ENCODE measurements at places on chromosomes 3 and 15.
A peak's percentile ranks its signal among the peaks of the same experiment; 100 is the strongest.

- DNase-seq = peak; percentile 10
Observed at GRCh38 chr15:95018888-95019545, 787.7 kb downstream of the MCTP2 start.

- no peak for DNase-seq
Observed at GRCh38 chr3:116872688-116873087, 163.1 kb downstream of the TUSC7 start.

DNA sequence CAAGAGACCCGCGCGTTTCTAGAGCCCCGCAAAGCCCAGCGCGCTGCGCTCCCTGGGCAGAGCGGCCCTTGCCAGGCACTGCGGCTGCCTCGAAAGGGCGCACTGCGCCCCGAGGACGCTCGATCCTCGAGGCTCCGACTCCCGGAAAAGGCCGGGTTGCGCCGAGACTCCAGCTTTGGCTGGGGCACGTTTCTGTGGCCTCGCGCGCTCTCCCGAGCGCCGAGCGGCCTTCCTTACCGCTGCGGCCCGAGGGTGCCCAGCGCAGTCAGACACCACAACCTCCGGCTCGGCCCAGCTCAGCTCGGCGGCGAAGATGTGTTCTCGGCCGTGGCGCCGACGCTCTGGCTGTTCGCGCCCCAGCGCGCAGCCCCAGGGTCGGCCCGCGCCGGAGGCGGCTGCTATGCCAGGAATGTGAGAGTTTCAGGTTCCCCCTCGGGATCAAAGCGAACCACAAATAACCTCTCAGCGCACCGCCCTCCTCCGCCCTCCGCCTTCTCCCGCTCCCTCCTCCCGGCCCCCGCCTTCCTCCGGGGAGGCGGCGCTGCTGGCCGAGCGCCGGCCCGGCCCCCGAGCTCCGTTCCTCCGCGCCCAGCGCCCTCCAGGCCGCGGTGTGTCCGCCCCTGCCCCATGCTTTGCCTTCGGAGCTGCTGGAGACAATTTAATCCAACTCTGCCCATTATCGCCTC lies at the start of gene AMOTL2:
TSS of gene AMOTL2 (minus strand) at position 343 of the 686 bp plus-strand sequence. CDS start 3,014 bp downstream, outside the sequence.
- no peak for DNase-seq

- DNase-seq = no peak
Observed at GRCh38 chr3:176079785-176080184, 1117.5 kb downstream of the TBL1XR1 start.

DNA sequence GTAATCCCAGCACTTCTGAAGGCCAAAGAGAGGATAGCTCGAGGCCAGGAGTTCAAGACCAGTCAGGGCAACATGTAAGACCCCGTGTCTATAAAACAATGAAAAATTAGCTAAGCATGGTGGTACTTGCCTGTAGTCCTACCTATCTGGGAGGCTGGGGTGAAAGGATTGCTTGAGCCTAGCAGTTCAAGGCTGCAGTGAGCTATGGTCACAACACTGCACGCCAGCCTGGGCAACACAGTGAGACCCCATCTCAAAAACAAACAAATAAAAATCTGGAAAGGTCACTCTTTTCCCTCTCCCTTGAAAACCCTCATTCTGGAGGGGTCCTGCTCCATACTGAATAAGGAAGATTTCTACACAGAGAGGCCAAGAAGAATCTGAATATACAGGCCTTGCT lies 43.5 kb upstream of the ZNF280D start:
- DNase-seq = no peak

GRCh38 chr3:156685752-156686151 lies 11.4 kb downstream of the TIPARP start:
- DNase-seq = peak; percentile 63

GRCh38 chr15:77145370-77145769 lies 74.5 kb upstream of the TSPAN3 start:
- no peak for DNase-seq

DNA sequence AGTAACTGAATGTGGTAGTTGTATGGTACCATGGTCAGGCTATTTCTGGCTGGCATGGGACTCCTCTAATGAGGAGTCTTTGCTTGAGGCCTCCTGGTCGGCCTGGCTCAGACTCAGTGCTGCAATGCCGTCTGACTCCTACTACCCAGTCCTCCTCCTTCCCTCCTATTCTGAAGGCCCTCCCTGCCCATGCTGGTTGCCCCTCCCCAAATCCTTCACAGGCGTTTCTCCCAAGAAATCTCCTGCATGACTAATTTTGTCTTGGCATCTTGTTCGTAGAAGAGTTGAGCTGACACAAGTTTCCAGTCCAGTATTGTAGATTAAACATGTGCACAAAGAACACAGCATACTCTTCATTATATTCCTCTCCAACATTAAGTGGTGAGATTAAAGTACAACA lies 115.5 kb downstream of the NFKBIZ start:
- DNase-seq = no peak

DNA sequence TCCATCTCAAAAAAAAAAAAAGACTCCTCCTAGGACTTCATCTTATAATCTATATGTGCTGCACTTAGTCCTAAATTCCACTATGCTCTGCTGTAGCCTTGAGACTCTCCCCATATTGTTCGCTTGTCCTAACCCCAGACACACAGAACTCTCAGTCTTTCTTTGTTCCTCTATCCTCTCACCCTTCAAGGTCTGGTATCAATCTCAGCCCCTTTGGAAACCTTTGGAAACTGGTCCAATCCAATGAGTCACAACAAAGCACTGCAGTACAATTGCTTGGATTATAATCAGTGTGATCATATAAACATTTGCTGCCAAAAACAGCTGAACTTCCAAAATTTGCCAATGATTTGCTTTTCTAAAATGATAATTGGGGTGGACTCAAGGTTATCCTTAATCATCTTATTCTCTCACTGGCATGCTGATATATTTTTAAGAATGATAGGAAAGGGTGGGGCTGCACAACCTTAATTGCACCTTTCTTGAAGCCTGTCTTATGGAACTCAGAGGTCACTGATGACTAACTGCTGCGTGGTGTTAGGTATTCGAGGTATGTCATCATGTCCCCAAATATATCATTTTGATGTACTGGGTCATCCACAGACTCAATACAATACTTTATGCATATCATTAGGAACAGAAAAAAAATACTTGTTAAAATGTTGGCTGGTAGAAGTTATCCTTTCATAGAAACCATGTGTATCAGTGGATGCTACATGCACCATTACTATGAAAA lies 756.7 kb downstream of the NR2F2 start:
- DNase-seq = no peak

DNA sequence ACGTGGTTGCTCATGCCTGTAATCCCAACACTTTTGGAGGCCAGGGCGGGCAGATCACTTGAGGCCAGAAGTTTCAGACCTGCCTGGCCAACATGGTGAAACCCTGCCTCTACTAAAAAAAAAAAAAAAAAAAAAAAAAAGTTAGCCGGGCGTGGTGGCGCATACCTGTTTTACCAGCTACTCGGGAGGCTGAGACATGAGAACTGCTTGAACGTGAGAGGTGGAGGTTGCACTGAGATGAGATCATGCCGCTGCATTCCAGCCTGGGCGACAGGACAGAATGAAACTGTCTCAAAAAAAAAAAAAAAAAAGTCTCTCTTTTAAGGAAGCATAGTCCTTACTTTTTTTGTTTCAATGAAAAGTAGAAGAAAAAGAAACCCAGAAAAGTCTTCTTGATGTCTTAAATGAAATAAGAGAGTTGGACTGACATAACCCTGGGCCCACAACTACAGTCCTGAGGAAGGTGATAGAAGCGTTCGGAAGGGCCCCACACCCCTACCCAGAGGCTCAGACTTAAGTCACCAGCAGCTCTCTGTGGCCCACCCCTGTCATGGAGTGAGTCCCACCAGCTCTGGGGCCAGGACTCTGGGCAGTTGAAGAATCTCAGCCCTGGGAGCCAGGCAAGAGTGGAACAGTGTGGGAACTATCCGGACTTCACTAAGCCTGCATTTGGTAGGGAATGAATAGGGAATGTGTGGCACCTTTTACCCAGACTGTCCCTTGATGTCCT lies 2.6 kb downstream of the NME9 start:
- no peak for DNase-seq

DNA sequence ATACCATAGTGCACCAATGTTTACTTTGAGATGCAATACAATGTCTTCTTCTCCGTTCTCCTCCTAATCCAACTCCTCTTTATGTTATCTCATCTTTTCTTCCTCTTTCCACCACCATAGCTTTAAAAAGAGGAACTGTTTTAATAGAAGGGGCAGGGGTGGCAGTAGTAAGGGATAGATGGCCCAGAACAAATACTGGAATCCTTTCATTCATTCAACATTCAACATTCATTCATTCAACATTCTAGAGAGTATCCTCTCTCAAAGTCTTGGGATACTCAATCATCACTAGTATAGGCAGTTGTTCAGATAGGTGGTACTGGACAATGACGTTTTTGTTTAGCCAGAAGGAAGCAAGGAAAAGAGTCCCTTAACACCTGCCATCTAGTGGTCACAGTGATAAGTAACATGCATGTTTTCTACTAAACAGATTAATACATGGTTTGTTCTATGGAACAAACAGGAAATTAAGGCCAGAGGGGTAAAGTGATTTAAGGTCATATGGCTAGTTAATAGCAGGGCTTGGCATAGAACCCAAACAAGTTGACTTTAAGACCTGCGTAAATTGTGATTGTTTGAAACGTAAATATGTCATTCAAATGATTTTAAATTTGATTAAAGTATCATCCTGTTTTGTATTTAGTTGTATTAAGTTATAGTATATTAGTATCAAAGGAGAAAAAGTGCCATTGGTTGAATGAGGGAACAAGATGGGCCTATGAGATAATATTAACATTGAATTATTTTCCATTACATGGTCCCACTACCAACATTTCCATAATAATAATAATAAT lies 26.9 kb upstream of the EHHADH start:
- peak; percentile 66 for DNase-seq

DNA sequence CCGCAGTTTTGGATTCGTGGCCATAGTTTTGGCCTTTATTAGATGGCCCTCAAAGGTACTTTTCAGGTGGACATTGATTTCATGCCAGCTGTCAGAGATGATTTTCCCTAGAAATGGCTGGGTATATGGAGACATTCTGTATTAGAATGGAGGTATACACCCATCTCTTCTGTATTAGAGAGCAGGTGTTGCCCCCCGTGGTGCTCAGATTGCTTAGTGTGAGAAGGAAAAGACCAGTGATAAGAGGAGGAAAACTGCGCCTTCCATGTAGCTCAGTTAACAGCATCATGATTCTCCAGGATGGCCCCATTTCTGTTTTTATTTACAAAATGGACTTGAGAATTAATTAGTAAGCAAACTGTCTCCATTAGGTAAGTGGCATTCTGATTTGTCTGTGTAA lies 145.9 kb downstream of the IGF1R start:
- DNase-seq = no peak

- DNase-seq = no peak
Observed at GRCh38 chr3:112466020-112466419, 33.3 kb downstream of the BTLA start.

Data from GM12865 (cell line).